Endodermal cell (in vitro differentiated cells): ENCODE measurements at places on chromosomes 11 and 22. TPM values are rescaled to one million over a fixed set of nuclear protein-coding genes. Genes with fewer than 3 reads are reported as not detected.

- no peak for DNase-seq
- H3K36me3 ChIP-seq: peaks cover 45% of the 10 kb centered on the region
- no peak overlapping the region for H3K4me3 ChIP-seq
- H3K27ac ChIP-seq: no peak overlapping the region
- H3K4me1 ChIP-seq: peaks cover 8% of the 10 kb centered on the region
Measured at GRCh38 chr11:36115378-36115801, 171.5 kb downstream of the LDLRAD3 start.

- H3K27me3 ChIP-seq: peaks cover 25% of the 10 kb centered on the region
- no peak overlapping the region for H3K27ac ChIP-seq
- H3K4me1 ChIP-seq: peaks cover 6% of the 10 kb centered on the region
- H3K36me3 ChIP-seq: peaks cover 18% of the 10 kb centered on the region
Measured at GRCh38 chr22:49966774-49967705, 6.5 kb downstream of the PIM3 start.

DNA sequence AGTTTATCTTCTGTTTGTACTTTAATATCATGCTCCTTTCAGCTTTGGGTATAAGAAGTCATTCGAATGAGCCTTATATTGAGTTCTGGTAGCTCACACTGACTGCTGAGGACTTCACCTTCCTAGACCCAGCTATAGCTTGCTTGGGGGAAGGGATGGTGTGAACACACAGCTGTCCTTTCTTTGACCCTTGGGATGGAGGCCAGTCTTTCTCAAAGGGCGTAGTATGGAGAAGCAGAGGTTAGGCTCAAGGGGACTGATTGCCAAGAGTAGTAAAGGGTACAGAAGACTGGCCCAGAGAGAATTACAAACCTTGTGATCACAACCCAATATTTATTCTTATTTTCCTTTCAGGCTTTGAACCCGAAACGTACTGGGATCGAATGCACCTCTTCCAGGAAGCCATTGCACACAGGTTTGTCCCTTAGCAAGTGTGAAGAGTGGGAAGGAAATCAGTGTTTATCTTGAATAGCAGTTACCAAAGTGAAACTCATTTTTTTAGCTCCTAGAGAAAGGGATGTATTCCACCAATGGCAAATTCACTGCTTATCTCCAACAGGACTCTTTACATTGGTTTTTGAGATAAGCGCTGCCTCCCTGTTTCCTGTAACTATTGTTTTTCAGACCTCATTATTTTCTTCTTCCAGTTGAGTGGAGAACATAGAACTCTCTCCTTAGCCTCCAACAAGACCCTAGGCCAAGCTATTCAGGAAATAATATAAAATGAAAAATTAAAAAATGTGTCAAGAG, 42.8 kb upstream of the YWHAH start:
- no peak overlapping the region for H3K4me3 ChIP-seq
- H3K4me1 ChIP-seq: peaks cover 4% of the 10 kb centered on the region
- no peak overlapping the region for H3K27ac ChIP-seq
- no peak for DNase-seq
- H3K36me3 ChIP-seq: peaks cover 10% of the 10 kb centered on the region

DNA sequence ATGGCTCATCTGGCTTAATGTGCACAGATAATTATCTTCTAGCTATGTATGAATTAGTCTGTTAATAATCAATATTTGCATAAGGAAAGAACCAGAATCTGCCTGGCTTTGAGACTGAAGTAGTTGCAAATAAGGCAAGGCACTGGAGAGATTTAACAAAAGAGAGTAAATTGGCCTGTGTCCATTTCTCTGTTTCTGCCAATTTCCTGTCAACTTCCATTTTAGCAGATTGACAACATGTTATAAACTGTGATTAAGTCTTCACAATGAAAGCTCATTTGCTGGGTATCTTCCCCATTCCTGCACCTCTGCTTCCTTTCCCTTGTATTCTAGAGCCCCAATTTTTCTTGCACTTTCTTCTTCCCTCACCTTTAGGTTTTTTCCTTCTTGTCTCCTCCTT, 5.3 kb upstream of the TMEM123 start:
- H3K4me3 ChIP-seq: no peak overlapping the region
- H3K27me3 ChIP-seq: no peaks in the 10 kb centered on the region
- H3K27ac ChIP-seq: no peak overlapping the region

GRCh38 chr11:40397141-40397540, 1062.3 kb downstream of the LRRC4C start:
- no peaks in the 10 kb centered on the region for H3K4me1 ChIP-seq
- DNase-seq: no peak
- no peaks in the 10 kb centered on the region for H3K27me3 ChIP-seq
- H3K27ac ChIP-seq: no peak overlapping the region

The CLMP gene
- total RNA-seq: 86.5 to 154 TPM (median 93.6 TPM) in 3 replicates

The CRYBB1 gene
- 0.33 to 0.38 TPM in 2 of 3 replicates, not detected in the other for total RNA-seq

- H3K4me1 ChIP-seq: no peaks in the 10 kb centered on the region
- no peak for DNase-seq
- no peaks in the 10 kb centered on the region for H3K36me3 ChIP-seq
- no peak overlapping the region for H3K4me3 ChIP-seq
- H3K27me3 ChIP-seq: no peaks in the 10 kb centered on the region
- no peak overlapping the region for H3K27ac ChIP-seq
Measured at GRCh38 chr11:118046051-118046963, 30.6 kb upstream of the TMPRSS4 start.
